ENCODE measurements at places on chromosomes 1 and 21.
A peak's percentile ranks its signal among the peaks of the same experiment; 100 is the strongest.

GRCh38 chr1:212557739-212558692 is 50.5 kb upstream of the ATF3 start:
- peak; percentile 47 for DNase-seq

DNA sequence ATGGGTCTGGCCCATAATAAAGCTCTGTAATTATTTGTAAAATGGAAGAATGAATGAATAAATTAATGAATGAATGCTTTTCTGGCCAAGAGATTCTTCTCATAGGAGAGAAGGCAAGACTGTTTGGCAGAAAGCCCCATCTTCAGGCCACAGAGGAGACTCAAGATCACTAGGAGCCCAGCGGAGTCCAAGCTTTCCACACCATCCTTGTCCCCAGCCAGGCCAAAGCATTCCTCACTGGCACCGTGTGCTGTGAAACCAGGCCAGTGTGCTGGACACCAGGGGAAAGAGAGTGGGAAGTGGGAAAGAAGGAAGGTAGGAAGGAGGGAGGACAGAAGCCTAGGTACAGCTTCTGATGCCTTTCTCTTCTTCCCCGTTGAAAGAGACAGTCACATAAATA is 86.4 kb downstream of the PLXNA2 start:
- no peak for DNase-seq

GRCh38 chr1:11294951-11295350 is 22.0 kb downstream of the UBIAD1 start:
- no peak for DNase-seq

- DNase-seq: peak; percentile 85
These were observed 1.2 kb downstream of the LRP8 start for GRCh38 chr1:53326598-53327181.

- no peak for DNase-seq
These were observed 67.6 kb upstream of the PPP2R5A start for GRCh38 chr1:212217633-212218032.

DNA sequence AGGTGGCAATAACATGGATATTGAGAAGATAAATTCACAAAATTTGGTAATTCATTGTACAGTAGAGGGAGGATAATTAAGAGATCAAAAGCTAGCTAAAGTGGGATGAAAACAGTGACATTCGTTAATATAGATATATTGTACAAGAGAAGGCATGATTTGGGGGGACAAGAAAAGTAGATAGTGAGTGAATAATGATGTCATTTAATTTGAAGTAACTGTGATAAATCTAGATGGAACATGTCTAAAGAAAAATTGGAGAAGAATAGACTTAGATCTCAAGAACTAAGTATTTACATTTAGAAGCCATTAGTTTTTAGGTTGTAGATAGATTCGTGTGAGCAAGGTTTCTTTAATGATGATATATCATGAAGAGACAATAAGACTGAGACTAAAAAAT is 594.0 kb upstream of the RGS18 start:
- DNase-seq: no peak

- DNase-seq: no peak
These were observed 106.0 kb downstream of the MRPS6 start for GRCh38 chr21:34179204-34179935.

- DNase-seq: no peak
These were observed 300 bp downstream of the USP24 start for GRCh38 chr1:55214934-55215193.

- no peak for DNase-seq
These were observed 8.9 kb upstream of the KCNN3 start for GRCh38 chr1:154879038-154879421.

- DNase-seq: no peak
These were observed 51.7 kb downstream of the AK5 start for GRCh38 chr1:77333501-77333900.

DNA sequence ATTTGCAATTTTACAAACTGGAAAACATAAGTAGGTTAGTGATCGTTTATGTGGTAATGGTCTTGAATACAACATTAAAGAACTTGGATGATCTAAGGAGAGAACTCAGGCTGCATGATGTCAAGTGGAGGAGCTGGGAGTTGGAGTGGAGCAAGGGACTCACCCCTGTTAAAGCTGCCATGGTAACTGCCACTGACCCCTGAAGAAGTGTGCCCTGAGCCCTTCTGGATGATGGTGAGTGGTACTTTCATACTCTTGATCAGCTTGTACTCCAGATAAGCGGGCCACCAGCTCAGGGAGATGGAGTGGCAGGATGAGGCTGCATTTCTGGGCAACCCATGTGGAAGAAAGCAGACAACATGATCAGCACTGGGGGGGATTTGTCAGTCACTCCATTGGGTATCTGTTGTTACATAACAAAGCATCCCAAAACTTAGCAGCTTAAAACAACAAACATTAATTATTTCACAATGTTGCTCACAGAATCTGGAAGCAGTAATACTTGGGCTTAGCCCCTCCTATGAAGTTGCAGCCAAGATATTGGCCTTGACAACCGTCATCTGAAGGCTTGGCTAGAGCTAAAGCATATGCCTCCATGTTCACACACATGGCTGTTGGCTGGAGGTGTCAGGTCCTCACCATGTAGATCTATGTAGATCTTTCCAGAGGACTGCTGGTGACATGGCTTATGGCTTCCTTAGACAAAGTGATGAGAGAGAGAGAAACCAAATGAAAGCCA is 213.8 kb downstream of the DUSP10 start:
- DNase-seq: no peak

DNA sequence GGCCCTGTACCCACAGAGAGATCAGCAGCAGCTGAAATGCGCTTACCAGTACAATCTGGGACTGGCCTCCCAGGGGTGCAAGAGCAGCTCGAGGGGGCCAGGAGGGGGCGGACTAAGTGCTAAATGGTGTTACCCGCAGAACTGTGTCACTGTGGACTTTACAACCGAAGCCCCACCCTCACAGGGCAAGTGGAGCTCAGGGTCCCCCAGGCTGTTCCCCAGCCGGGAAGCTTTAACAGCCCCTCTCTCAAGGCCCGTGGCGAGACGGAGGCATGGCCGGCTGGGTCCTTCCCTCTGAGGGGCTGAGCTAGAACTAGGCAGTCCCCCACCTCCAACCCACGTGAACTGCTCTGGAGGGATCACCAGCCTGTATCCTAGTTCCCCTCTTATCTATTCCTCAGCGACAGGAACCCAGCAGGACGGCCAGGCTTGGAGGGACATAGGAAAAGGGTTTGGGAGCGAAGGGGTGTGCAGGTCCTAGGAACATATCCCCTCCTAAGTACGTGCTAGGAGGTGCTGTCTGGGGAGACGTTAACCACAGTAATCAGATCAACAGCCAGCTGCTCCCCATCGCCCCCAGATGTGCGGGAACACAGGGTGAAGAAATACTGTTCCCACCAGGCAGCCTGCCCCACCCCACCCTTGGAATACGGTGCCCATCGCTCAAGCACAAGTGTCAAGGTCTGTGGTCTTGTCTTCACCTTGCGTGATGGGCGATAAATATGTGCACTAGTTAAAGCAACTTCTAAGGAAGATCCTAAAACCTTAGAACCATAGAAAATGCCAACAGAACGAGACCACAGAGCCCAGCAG is 24.4 kb downstream of the ZBTB17 start:
- DNase-seq: no peak

DNA sequence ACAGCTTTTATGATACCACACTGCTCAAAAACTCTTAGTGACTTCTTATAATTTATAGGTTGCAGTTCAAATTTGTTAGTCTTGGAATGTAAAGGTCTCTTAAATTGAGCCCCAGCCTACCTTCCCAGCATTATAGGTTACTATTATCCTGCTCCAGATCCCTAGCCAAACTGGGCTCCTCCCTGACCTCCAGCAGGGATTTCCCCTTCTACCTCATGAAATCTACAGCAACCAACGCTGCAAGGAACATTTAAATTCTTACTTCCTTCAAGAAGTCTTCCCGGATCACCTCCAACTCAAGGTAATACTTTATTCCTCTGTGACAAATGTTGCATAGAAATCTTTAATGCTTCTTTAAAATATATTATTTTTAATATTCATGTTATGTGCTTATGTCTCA is 255.1 kb upstream of the C1orf105 start:
- no peak for DNase-seq

DNA sequence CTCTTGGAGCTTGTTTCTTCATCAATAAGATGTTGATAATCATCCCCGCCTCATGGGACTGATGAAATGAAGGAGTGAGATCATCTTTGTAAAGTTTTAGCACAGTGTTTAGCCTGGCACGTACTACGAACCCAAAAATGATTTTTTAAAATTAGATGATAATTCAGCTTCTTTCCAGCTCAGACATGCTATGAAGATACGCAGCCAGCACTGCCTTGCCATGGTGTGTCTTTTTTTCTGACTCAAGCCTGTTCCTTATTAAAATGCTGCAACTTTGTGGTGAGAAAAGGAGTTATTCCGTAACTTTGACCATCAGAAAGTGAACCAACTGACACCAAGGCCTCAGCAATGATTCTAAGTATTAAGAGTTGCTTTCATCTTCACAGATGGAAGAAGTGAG is 269.0 kb downstream of the LTN1 start:
- no peak for DNase-seq

- no peak for DNase-seq
These were observed 28.0 kb downstream of the LYPLAL1 start for GRCh38 chr1:219201656-219202055.

GRCh38 chr1:197590687-197591086 is 184.6 kb downstream of the DENND1B start:
- no peak for DNase-seq

DNA sequence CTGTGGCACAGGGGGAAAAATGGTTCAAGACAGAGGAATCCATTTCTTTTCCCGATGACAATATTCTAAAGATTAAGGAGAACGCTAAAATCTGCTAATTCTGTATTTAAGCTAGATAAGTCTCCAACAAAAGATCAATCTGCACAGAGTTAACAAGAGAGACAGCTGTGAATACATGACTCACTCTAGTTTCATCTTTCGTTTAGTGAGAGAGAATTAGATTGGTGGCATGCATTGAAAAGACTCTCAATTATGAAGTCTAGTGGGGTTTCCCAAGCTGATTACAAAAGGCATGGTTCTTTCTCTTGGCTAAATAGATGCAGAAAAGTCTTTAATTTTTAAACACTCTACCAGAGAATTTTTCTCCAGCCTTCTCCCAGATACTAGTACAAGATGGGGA is 34.4 kb downstream of the CAPN9 start:
- no peak for DNase-seq

DNA sequence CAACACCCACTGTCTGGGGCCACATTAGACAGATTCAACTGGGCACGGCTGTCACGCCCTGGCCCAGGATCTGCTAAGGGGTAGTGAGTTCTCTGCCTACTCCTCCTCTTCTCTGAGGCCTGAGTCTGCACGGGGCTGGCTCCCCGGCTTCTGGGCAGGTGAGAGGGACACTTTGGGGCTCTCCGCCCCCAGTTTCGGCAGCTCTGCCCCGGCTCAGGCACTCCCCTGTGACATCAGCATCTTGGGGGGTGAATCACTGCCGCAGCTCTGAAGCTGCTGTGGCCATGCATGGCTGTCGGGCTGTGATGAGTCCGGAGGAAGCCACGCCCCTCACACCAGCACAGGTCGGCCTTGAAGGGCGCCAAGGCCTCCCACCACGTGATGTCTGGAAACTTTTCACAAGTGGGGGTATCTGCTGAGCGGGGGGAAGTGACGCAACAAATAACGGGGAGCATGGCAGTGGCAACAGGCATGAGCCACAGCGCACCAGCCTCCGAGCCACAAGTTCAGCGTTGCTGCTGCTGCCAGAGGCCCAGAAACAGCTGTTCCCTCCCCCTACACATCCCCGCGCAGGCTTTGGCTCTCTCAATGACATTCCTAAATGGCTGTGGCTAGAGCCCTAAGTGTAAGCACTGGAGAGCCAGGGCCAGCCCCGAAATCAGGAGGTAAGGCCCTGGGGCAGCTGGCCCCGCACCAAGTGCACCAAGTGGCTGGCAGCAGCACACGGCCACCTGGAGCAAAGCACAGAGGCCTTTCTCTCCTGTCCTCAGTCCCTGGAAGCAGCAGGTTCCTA is 26.3 kb downstream of the ZBTB17 start:
- DNase-seq: no peak

DNA sequence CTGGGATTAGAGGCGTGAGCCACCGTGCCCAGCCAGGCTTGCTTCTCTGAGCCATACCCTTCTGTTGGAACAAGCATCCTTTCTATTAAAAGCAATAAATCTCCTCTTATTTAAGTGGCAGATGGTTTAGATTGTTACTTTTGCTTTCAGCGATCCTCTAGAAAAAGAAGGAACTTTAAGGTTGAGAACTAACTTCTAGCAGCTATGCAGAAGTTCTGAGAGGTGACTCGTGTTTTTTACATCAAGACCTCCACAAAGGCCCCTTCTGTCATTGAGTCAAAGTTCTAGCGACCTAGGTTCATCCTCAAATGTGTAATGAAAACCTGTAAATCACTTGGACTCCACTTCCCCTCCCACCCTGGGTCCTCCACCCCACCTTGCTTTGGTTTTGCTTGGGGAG is 30.8 kb downstream of the PLEKHO1 start:
- DNase-seq: no peak

GRCh38 chr21:26093122-26093521 is 77.4 kb downstream of the APP start:
- DNase-seq: no peak

DNA sequence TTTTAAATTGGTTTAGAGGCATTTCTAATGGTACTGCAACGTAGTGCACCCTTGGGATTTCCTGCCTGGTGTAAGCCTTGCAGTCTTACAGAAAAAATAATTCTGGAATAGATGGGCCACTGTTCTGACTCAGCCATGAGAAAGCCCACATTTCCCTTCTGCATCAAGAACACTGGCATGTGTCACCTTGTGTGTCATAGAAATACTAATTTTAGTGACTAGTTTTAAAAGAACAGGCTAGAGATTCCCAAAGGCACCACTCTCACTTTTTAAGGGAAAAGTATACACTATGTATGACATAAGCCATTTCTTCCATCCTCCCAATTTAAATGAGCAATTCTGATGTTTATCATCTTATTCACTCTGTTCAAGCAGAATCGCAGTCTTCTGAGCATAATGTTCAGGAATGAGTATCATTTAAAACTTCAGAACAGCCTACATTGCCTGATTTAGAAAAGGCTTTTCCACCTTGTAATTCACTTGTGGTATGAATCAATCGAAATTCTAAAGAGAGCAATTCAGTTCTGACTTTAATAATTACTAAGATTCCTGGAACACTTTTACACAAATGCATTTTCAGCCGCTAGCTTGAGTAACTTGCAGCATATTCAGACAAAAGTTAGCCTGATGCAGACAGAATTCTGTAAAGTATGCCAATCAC is 18.8 kb downstream of the RGS13 start:
- no peak for DNase-seq

- DNase-seq: no peak
These were observed 62.1 kb downstream of the PLPPR4 start for GRCh38 chr1:99326215-99326949.

- no peak for DNase-seq
These were observed 35.0 kb downstream of the INAVA start for GRCh38 chr1:200929530-200930278.

- DNase-seq: no peak
These were observed 51.1 kb upstream of the IL12RB2 start for GRCh38 chr1:67256291-67257172.

GRCh38 chr1:88150330-88150729 is 533.7 kb upstream of the PKN2 start:
- no peak for DNase-seq

- DNase-seq: no peak
These were observed 1372.9 kb upstream of the ADGRL2 start for GRCh38 chr1:80427881-80428280.

Measured in RPMI8226 (cell line).